ENCODE measurements at places on chromosomes 1 and 21.

DNA sequence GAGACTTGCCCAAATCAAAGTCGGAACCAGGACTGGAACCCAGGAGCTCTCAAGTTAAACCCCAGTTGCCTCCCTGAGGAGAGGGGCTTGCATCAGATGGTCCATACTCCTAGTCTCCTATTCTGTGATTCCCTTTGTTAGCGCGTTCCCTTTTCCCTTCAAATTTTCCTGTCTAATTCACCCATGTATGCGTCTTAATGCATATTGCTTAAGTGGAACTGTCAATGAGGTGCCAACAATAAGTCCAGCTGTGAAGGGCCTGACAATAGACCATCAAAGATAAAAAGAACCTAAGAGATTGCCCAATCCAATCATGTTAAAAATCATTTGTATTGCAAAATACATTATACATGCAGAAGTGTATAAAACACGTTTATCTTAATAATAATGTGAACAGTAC, 634 bp upstream of the SPATA6 start:
- DNase-seq: no peak

GRCh38 chr1:67459068-67459467, 28.9 kb upstream of the SERBP1 start:
- DNase-seq: peak; percentile 39

- no peak for DNase-seq
These were observed 8.9 kb upstream of the RCAN3 start for GRCh38 chr1:24493785-24494184.

GRCh38 chr1:48873944-48874343, 97.3 kb upstream of the BEND5 start:
- DNase-seq: peak; percentile 74

GRCh38 chr1:46369542-46370213, 24.4 kb upstream of the FAAH start:
- no peak for DNase-seq

- DNase-seq: no peak
These were observed 73.3 kb downstream of the SNRPE start for GRCh38 chr1:203934651-203935050.

GRCh38 chr1:55418208-55419000, 203.2 kb upstream of the USP24 start:
- no peak for DNase-seq

All from ELF-1 (cell line).